ENCODE measurements at places on chromosomes 1 and 21.

DNA sequence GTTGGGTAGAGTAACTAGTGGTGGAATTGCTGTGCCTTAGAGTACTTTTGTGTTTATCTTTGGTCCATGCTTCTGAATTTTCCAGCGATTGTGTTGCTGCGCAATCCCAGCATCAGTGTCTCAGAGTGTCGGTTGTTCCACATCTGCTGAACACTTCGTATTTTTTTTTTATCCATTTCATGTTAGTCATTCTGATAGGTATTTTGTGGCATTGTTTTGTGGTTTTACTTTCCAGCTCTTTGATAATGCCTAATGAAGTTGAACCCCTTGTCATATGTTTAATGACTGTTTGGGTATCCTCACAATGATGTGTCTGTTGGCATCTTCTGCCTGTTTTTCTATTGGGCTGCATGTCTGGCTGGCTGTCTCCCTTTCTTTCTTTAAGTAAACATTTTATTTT, 13.6 kb downstream of the TUFT1 start:
- no peak for DNase-seq

DNA sequence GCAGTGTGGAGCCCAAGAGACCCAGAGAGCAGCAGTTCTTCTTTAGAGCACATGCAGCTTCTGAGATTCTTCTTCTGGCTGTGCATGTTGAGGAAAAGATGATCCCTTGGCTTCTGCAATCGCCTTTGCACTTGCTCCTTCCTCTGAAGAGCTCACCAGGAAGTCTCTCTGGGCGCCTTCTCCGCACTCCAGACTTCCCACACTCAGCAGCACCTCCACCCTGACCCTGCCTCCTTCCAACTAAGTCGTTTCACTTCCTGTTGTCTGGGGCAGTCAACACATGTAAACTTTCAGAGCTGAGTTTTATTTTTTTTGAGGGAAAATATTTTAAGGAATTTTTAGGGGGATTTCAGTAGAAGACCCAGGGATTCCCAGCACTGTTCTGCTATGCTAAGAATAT, 73.4 kb upstream of the F3 start:
- no peak for DNase-seq

GRCh38 chr1:65189576-65190115, 41.6 kb downstream of the AK4 start:
- no peak for DNase-seq

DNA sequence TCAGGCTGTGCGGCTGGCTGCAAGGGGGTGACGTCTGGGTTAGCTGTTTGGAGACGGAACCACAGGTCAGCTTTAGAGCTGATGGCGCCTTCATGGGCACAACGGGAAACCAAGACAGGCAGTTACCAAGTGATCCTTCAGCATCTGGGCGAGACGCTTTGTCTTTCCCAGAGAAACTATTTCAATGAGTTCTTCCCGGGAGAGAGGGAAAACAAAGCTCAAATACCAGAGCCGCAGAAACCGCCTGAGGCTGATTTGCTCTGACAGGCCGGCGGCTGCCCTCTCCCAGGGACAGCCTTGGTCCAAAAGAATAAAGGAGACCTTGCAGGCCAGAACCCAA, 76.5 kb downstream of the CD58 start:
- DNase-seq: no peak
